Left hindlimb (tissue), 1 donor: ENCODE measurements at places on chromosomes 5 and 9.

DNA sequence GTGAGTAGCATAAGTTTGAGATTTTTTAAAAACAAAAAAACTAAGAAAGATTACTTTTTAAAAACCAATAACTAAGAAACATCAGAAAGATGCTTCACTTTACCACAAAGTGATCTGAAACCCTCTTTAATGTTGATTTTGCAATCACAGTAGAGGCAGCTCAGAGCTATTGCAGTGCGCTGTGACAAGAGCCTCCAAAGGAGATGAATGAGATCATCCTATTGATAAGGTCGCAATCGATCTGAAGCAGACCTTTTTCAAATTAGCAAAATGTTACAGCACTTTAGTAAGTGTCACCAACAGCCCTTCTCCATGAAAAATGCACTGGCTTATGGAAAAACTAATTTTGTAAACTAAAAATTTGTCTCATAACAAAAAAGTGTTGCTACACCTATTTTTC, 284.6 kb upstream of the EFNA5 start:
- DNase-seq: no peak

DNA sequence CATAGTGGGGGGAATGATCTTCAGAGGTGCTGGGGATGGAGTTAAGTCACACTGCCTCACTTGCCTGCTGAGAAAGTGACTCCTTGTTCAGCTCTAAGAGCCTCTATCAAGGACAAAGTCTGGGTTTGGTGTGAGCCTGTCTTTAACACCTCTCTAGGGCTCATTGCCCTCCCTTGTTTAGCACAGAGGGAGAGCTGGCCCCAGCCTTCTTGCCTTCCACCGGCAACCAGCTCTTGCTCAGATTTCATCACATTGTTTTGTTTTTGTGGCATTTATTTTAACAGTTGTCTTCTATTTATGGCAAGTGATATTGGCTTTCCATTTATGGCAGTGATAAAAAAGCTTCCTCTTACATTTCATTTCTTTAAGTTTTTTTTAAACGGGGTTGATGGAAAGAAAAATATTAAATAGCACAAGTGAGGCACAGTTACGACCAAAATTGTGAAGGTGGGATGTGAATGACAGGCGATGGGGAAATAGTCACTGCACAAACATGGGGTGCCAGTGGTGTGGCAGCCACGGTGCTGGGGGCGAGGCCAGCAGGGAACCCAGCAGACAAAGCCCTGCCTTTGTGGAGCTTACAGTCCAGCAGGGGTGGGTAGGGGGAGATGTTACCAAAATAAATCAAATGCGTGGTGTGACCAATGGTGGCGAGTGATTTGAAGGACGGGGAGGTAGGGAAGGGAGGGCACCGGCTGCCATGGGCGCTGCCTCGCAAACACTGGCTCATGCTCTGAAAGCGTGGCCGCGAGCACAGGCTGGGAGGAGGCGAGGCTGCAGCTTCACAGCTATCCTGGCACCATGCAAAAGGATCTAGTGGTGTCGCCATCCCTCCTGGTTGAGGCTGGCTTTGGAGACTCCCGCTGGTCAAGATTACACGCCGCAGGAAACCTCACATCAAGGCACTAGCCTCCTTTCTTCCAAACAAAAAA, 21.2 kb upstream of the UNC5A start:
- DNase-seq: no peak

DNA sequence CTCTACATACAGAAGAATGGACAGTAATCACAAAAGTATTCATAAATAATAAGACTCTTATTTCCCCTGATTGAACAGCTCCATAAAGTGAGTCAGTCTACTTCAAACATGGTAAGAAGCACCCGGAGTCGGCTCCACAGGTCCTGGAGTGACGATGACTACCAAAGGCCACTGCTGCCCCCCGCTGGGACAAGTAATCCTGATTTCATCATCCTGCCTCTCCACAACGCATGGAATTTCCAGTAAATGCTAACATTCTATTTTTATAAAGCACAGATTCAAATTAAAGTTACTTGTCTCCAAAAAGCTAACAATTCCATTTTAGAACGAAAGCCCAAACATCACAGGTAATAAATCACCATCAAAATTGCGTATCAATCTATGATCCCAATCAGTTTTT, 16.2 kb downstream of the ATPSCKMT start:
- DNase-seq: no peak

DNA sequence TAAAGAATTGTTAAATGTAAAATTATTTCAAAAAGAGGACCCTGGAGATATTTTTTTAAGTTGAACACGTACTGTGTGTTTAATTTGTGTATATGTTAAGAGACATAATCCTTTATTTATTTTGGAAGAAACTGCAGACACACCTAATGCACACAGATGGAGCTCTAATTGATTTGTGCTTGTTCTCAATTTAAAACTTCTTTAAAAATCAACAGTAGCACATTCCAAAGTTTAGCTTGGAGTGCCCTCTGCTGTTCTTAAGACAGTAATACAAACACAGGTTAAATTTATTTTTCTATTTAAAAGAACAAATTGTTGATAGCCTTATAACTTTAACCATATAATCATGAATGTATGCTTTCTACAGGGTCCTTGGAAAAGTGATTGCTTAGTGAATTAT, 277.6 kb upstream of the ADAMTS16 start:
- DNase-seq: no peak

DNA sequence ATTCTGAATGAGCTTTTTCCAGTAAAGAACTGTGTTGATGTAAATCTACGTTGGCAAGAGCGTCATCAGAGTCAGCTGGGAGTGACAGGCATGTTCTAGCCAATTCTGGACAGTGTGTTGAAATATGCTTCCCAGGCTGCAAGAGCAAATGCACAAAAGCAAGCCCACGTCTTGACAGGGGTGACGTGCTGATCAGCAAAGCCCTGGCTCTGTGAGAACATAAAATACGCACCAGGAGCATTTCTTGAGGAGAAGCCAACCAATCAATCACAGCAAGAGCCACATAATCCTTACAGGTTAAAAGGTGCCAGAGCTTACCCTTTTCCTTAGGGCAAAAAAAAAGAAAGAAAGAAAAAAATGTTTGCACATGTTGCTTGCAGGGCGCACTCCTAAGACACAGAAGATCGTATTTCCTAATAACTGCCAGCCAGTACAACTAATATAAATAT, 148.1 kb downstream of the PDE4D start:
- DNase-seq: peak; percentile 36

DNA sequence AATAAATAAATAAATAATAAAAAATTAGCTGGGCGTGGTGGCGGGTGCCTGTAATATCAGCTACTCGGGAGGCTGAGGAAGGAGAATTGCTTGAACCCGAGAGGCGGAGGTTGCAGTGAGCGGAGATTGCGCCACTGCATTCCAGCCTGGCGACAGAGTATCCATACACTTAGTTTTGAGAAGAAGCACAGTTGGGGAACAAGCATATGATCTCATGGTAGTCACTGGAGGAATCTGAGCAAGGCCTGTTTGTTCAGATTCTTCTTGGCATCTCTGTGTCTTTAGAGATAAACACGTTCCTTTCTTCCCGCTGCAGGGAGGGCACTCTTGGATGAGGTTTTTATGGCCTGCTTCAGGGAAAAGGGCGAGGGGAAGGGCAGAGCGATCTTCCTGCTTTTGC, 15.6 kb upstream of the DENND1A start:
- no peak for DNase-seq

DNA sequence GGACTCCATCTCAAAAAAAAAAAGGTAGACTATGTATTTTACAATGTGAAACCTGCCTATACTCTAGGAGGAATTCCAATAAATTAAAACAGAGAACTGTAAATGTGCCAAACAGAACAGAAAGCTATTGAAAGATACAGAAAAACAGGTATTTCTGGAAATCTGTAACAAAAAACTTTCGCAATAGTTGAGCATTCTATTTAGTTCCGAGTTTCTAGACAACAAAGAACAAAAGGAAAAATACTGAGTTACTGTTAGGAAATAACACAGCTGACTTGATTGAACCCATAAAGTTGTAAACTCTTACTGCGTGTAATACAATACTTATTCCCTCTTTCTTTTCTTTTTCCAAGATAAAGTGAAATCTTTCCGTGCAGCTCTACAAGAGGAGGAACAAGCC, 18.6 kb downstream of the DIMT1 start:
- no peak for DNase-seq

DNA sequence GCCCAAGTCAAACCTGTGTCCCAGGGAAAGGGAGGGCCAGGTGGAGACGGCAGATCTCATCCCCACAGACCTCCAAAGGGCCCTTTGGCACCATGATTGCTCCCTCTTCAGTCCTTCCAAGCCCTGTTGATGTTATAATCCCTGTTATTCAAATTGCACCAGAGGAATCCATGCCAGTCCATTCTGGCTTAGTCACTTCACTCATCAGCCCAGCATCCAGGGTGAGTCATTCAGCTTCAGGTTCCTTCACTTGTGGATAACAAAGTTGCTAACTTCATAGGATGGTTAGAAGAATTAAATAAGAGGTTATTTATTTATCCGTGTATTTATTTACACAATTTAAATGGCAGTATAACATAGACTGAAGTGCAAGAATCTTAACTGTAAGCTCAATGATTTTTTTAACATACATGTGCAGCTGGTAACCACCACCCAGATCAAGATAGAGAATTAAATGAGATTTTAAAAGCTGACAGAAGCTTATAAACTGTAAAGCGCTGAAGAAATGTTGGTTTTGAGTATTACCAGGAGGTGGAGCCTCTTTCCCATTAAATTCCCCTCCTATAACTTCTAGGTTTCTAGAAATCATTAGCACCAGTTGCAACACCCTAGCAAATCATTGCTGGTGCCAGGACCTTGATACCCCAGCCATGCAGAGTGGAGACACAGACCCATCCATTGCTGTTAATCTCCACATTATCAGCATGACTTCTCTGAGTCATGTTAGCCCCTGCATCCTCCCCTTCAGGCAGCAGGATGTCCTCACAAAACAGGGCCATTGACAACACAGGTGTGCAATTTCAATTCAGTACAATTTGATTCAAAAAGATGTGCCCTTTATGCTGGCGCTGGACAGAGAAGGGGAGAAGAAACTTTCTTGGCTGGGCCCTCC, 77.4 kb downstream of the SEC61B start:
- DNase-seq: no peak

DNA sequence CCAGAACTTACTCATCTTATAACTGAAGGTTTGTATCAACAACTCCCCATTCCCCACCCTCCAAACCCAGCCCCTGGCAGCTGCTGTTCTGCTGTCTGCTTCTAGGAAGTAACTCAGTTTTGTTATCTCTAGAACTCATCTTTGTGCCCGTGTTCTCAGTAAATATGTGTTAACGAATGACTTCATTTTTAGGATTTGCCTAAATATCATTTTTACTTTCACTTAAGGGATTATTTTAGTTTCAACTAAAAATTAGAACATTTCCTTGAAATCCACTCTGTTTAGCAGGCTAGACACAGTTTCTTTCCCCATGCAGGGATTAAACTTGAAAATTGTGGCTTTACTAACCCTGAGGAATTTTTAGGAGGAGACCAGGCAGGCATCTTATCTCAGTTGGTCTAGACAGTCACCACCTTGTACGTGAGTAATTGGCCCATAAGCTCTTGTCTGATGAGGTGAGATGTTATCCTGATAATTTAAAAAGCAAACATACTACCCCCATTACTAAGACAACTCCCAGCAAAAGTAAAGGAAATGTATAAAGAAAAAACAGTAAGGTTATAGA, 68.2 kb upstream of the TNFAIP8 start:
- DNase-seq: no peak

DNA sequence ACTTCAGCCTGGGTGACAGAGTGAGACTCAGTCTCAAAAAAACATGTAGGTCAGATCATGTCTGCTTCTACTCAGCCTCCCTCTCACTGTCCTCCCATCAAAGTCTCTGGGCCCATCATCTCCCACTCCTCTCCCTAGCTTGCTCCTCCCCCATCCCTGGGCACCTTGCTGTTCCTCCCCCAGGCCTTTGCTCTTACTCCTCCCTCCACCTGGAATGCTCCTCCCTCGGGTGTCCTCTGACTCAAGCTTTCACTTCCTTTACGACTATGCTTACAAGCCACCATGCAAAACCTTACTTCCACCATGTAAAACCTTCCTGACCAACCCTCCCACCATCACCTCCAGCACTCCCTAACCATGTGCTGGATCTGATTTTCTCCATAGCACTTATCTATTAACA, 51.5 kb downstream of the MTMR12 start:
- DNase-seq: no peak

DNA sequence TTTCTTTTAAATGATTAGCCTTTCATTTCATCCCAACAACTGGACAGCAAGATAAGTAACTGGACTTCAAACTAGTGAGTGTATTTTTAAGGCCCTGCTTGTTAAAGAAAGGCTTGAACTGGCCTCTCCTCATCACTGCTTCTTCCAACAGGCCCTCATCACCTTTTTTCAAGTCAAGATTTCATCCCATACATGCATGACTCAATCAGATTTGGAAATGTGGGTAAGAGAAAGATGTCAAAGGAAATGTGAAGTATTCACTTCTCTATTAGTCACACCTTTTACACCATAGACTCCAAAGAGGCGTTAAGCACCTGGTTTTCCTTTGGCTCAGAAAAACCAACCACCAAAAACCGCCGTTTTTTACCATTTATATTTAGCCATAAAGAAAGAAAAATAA, 4.9 kb downstream of the NR4A3 start:
- DNase-seq: no peak

GRCh38 chr5:12354686-12355085, 450.4 kb upstream of the CTNND2 start:
- no peak for DNase-seq

- no peak for DNase-seq
Observed at GRCh38 chr9:126874546-126875314, 14.3 kb downstream of the ZBTB34 start.

- DNase-seq: no peak
Observed at GRCh38 chr9:3012245-3012644, 168.3 kb upstream of the PUM3 start.

DNA sequence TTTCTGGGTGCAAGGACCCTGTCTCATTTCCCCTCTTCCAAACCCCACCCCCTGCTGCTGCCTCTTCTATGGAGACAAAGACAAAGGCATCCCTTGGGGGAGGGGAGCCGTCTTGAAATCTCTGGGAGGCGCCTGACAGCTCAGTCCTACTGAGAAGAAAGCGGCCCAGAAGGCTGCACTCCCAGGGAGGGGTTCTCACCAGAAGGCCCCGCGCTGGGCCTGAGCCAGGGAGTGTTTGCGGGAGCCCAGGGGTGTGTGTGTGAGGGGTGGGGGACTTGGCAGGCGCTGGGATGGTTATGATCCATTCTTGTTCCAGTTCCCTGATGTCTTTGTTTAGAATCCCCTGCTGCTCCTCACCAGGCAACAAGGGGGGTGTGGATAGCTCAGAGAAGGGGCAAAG, 45.7 kb upstream of the ALDH1B1 start:
- peak; percentile 55 for DNase-seq

GRCh38 chr5:59371525-59372127, 521.9 kb downstream of the PDE4D start:
- DNase-seq: no peak
